ENCODE measurements at places on chromosomes 12 and 14.
A peak's percentile ranks its signal among the peaks of the same experiment; 100 is the strongest.

GRCh38 chr14:54108481-54109471, 152.2 kb upstream of the BMP4 start:
- no peak for DNase-seq

DNA sequence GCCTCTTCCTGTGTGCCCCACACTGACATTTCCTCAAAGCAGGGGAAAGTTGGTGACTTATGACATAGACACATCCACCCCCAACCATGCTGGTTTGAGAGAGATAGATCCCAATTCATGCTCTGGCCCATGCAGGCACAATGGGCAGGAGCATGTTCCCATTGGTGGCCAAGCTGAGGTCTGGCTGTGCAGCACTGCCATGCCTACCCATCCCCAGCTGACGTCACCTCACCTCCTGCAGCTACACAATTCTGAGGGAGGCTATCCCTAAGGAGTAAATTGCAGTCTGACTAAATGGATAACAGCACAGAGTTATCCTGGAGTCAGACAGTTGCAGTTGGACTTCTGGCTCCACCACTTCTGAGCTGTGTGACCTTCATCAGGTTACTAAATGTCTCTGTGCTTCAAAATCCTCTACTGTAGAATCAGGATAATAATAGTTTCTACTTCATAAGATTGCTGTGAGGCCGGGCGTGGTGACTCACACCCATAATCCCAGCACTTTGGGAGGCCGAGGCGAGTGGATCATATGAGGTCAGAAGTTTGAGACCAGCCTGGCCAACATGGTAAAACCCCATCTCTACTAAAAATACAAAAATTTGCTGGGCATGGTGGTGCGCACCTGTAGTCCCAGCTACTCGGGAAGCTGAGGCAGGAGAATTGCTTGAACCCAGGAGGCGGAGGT, 323.9 kb downstream of the BCL11B start:
- no peak for DNase-seq

GRCh38 chr12:96255077-96255476, 60.9 kb downstream of the ELK3 start:
- no peak for DNase-seq

- DNase-seq = no peak
These were observed 39.2 kb downstream of the BCAT1 start for GRCh38 chr12:24909667-24910066.

- no peak for DNase-seq
These were observed 1.9 kb downstream of the SHMT2 start for GRCh38 chr12:57231276-57232021.

DNA sequence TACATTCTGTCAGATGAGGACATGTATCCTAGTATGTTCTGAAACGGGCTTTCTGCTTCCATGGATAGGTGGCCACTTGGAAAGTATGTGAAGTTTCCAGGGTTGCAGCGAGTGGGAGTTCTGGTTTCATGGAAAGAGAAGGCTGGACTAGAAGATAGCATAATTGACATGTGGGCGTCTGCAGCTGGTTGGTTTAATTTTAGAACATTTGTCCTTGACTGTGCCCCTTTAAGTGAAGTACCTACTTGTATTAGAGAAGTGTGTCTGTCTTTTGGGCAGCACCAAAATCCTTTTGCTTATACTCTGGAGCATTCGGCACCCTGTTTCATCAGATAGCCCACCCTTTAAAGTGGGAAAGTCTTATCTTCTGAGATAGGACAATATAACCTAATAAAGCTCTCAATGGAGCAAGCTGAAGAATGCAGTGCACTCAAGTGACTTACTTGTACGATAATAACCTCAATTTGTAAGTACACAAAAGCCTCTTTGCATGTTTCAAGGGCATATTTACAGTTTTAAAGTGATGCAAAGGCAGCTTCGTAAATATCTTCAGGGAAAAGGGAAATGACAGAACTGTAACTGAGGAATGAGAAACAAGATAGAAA, 35.2 kb downstream of the NTN4 start:
- no peak for DNase-seq

- DNase-seq = no peak
These were observed 80.3 kb upstream of the TMEM132D start for GRCh38 chr12:129984106-129984505.

- DNase-seq = no peak
These were observed 301.1 kb upstream of the NPAS3 start for GRCh38 chr14:32637582-32637981.

DNA sequence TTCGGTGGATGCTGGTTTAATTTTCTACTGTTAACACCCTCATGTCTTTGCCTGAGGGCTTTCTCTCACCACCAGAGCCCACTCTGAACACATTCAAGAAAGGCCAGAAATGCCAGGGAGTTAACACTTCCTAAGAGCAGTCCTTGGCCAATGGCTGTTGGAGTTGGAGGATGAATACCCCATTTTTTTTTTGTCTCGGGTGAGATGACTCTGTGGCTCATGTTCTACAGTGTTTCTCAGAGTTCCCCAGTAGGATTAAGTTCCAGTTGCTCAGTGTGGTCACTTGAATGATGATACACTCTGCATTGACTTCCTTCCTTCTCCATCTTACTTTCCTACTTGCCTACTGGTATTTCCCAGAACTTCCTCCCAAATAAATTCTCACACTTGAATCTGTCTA, 65.8 kb downstream of the FOS start:
- no peak for DNase-seq

DNA sequence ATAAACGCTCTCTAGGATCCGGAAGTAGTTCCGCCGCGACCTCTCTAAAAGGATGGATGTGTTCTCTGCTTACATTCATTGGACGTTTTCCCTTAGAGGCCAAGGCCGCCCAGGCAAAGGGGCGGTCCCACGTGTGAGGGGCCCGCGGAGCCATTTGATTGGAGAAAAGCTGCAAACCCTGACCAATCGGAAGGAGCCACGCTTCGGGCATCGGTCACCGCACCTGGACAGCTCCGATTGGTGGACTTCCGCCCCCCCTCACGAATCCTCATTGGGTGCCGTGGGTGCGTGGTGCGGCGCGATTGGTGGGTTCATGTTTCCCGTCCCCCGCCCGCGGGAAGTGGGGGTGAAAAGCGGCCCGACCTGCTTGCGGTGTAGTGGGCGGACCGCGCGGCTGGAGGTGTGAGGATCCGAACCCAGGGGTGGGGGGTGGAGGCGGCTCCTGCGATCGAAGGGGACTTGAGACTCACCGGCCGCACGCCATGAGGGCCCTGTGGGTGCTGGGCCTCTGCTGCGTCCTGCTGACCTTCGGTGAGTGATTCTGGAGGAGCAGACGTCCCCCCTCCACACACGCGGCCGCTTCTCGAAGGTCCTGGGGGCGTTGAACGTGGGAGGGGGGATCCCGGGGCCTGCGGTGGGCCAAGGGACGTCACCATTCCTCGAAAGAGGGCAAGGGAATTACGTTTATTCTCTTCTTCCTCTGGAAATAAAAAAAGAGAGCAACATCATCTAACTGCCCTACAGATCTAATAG, at the start of gene HSP90B1:
Gene HSP90B1 (plus strand): TSS at position 377 of the 753 bp plus-strand sequence. CDS start 106 bp downstream, at position 483.
- peak; percentile 100 for DNase-seq

DNA sequence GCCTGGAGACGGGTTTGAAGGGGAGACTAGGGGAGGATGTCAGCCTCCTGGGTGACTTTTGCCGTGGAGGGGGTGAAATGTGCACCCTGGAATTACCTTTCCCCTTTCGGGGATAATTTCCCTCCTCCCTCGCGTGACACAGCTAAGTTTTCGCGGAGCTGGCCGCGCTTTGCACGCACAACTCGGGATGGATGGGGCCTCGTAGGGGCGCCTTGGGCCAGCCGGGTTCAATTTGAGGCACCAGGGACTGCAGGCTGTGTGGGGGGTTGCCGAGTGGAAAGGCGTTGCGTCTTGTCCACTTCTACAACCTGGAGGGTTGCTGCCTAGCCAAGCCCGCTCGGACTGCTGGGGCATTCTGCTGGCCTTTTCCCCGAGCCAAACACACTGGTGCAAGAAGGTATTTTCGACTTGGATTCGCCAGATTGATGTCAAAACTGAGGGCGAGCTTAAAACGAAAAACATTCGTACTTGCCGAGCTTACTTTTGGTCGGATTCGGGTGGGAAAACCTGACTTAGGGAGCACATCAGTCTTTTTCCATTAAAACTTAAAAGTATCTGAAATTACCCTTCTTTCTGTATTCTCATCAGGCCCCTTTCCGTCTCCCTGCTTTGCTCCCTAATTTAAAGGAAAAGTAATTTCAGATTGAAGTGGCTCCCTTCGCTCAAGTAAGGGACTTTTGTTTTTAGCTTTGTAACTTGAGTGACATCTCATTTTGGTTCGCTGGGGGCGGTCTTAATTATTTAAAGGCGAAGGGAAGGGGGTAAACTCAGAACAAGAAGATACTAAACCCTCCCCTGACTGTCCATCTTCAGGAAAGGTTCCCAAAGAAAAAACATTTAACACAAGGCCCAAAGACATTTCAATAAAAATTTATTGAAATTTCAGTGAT, 14.3 kb downstream of the TBX3 start:
- no peak for DNase-seq

All from stimulated activated CD8-positive, alpha-beta memory T cell treated with anti-CD3 and anti-CD28 coated beads, Interleukin-4, amount 100 ng/mL, for 4 hours (primary cell).